Heart left ventricle (tissue), 16 donors: ENCODE measurements at places on chromosomes 16 and 17. TPM values are rescaled to one million over a fixed set of nuclear protein-coding genes. Genes with fewer than 3 reads are reported as not detected.

The NLRC3 gene
- 1.1 TPM for total RNA-seq

The USP31 gene
- total RNA-seq, result 24.0 TPM

The ITGB4 gene
- 10.0 TPM for total RNA-seq

The HP gene
- 314 TPM for total RNA-seq

The PROCA1 gene
- 0.83 TPM for total RNA-seq

The AANAT gene
- total RNA-seq, result not detected

The KRTAP9-8 gene
- not detected for total RNA-seq

The ABCA6 gene
- 6.3 TPM for total RNA-seq

The CBX8 gene
- 3.1 TPM for total RNA-seq

The SDR42E2 gene
- not detected for total RNA-seq

The FTSJ3 gene
- total RNA-seq, result 22.2 TPM

The RPA1 gene
- total RNA-seq, result 78.7 TPM

The KRT16 gene
- total RNA-seq, result not detected

The C17orf50 gene
- not detected for total RNA-seq

The STH gene
- not detected for total RNA-seq

The MRC2 gene
- total RNA-seq, result 20.5 TPM

- no peaks in the 10 kb centered on the region for H3K36me3 ChIP-seq
- peak; percentile 52 for DNase-seq
- H3K27me3 ChIP-seq, result no peaks in the 10 kb centered on the region
- H3K4me3 ChIP-seq, result no peak overlapping the region
- peaks cover 15% of the 10 kb centered on the region for H3K4me1 ChIP-seq
Observed at GRCh38 chr17:81069135-81069645, 34.2 kb downstream of the BAIAP2 start.

DNA sequence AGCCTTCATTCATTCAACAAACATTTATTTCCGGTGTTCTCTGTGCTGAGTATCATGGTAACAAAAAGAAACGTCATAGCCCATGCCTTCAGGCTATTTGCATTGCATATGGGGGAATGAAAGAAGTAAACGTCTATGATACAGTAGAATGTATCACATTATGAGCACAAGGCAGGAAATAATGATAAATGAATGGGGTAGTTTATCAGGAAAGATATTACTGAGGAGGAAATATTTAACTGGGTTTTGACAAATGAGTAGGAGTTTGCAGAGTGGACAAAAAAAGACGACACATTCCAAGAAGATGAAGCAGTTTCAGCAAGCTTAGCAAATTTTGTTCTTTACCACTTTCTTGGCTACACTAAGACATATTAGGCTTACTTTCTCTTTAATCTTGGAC, 1.3 kb upstream of the KRTAP4-7 start:
- no peak for DNase-seq
- H3K36me3 ChIP-seq, result no peaks in the 10 kb centered on the region
- no peak overlapping the region for H3K4me3 ChIP-seq

GRCh38 chr17:28711723-28712031, at the start of gene PROCA1:
TSS of gene PROCA1 (minus strand) at chr17:28711888. CDS start at chr17:28711660, 228 bp downstream.
- peaks cover 11% of the 10 kb centered on the region for H3K36me3 ChIP-seq
- peak within 1 kb of the TSS; percentile 68 for H3K4me3 ChIP-seq
- DNase-seq, result no peak
- H3K27ac ChIP-seq, result peak within 1 kb of the TSS; percentile 97
- peaks cover 13% of the 10 kb centered on the region for H3K4me1 ChIP-seq

- H3K27me3 ChIP-seq, result no peaks in the 10 kb centered on the region
- H3K27ac ChIP-seq, result peak overlapping the region; percentile 0
- no peak for DNase-seq
- H3K4me1 ChIP-seq, result peaks cover 10% of the 10 kb centered on the region
Observed at GRCh38 chr16:69613378-69614154, 47.8 kb downstream of the NFAT5 start.

DNA sequence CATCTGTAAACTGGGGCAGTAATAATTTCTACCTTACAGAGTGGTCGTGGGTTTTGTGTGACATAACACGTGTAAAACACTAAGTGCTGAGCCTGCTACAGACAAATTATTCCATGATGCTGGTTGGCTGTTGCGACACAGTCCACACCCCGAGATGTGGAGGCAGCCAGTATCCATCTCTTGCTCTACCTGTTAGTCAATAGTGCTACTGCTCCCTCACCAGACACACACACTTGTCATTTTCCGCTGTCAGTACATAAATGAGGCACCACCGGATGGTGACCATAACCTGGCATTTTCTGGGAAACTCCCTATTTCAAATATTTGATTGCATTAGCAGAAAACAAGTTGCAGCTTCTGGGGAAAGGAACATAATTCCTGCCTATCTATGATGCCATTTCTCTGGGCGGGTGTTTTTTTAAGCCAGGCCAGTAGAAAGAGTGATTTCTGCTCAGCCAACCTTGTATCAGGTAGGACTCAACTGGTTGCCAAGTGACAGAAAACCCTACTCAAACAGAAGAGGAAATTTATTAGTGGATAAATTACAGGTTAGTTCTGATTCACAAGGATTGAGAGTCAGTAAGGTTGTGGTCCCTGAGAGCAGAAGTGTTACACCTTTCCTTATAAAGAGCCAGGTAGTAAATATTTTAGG, 24.1 kb downstream of the DNAJA2 start:
- no peak overlapping the region for H3K4me3 ChIP-seq
- no peak for DNase-seq
- H3K27me3 ChIP-seq, result no peaks in the 10 kb centered on the region
- peaks cover 4% of the 10 kb centered on the region for H3K36me3 ChIP-seq
- no peak overlapping the region for H3K27ac ChIP-seq

DNA sequence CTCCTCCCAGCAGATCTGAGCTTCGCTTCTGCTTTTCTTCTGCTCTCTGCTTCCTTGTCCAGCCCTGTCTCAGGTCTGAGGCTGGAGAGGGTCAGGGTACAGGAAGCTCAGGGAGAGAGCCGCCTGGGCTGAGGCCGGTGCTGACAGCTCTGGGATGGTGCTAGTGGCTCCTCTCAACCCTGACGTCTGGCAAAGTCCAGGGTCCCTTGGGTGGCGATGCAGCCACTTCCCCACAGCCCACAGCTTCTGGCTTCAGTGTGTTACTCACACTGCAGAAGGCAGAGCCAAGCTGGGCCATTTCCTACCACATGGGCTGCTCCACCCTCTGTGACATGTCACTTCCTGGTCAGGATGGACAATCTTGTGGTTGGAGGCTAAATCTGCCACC, at the start of gene CD300C:
Gene CD300C, minus strand, starts transcription at position 273 of the 388 bp plus-strand sequence. CDS start 333 bp downstream, outside the sequence.
- H3K27me3 ChIP-seq, result peaks cover 20% of the 10 kb centered on the region
- peak; percentile 41 for DNase-seq
- H3K36me3 ChIP-seq, result no peaks in the 10 kb centered on the region
- H3K4me3 ChIP-seq, result no peak within 1 kb of the TSS

DNA sequence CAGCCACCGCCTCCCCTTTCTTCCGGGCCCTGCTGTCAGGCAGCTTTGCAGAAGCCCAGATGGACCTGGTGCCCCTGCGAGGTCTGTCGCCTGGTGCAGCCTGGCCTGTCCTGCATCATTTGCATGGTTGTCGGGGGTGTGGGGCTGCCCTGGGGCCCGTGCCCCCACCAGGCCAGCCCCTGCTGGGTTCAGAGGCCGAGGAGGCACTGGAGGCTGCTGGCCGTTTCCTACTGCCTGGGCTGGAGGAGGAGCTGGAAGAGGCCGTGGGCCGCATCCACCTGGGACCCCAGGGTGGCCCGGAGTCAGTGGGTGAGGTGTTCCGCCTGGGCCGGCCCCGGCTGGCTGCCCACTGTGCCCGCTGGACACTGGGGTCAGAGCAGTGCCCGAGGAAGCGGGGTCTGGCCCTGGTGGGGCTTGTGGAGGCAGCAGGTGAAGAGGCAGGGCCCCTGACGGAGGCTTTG, 5.5 kb upstream of the TGFB1I1 start:
- H3K27ac ChIP-seq, result peak overlapping the region; percentile 64
- peaks cover 4% of the 10 kb centered on the region for H3K4me1 ChIP-seq
- no peak overlapping the region for H3K4me3 ChIP-seq
- peaks cover 47% of the 10 kb centered on the region for H3K36me3 ChIP-seq
- no peaks in the 10 kb centered on the region for H3K27me3 ChIP-seq

DNA sequence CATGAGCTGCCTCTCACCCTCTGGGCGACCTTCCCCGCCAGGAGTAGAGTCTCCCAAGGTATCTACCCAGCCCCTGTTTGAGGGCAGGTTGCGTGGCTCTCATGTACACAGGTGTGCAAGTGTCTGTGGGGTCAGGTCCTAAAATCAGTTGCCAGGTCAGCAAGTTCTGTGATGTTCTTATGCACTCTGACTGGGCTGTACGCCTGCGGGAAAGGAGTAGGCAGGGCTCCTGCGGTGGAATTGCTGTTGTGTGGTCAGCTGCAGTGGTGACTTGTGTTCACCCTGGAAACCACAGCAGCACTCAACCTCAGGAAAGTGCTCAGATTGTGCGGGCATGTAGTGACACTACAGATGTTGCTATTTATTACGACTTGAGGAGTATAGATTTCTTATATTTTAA, 19.4 kb downstream of the NARF start:
- no peak overlapping the region for H3K27ac ChIP-seq
- no peaks in the 10 kb centered on the region for H3K4me1 ChIP-seq
- no peaks in the 10 kb centered on the region for H3K27me3 ChIP-seq
- H3K36me3 ChIP-seq, result peaks cover 100% of the 10 kb centered on the region

GRCh38 chr16:31002250-31002700, 8.2 kb downstream of the STX1B start:
- peak; percentile 14 for DNase-seq
- no peak overlapping the region for H3K27ac ChIP-seq
- H3K4me1 ChIP-seq, result no peaks in the 10 kb centered on the region
- H3K27me3 ChIP-seq, result no peaks in the 10 kb centered on the region

- H3K27ac ChIP-seq, result no peak overlapping the region
- H3K36me3 ChIP-seq, result peaks cover 33% of the 10 kb centered on the region
- DNase-seq, result no peak
- no peaks in the 10 kb centered on the region for H3K4me1 ChIP-seq
Observed at GRCh38 chr16:84562174-84562815, 55.6 kb downstream of the COTL1 start.

DNA sequence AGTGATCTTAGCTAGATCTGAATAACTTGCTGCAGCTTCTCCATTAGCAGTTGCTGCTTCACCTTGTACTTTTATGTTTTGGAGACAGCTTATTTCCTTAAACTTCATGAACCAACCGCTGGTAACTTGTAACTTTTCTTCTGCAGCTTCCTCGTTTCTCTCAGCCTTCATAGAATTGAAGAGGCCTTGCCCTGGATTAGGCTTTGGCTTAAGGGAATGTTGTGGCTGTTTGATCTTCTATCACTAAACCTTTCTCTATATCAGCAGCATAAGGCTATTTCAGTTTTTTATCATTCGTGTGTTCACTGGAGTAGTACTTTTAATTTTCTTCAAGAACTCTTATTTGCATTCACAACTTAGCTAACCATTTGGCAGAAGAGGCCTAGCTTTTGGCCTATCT, 21.5 kb upstream of the TMEM92 start:
- DNase-seq, result no peak
- peaks cover 6% of the 10 kb centered on the region for H3K4me1 ChIP-seq
- no peaks in the 10 kb centered on the region for H3K36me3 ChIP-seq
- no peaks in the 10 kb centered on the region for H3K27me3 ChIP-seq
- no peak overlapping the region for H3K4me3 ChIP-seq

DNA sequence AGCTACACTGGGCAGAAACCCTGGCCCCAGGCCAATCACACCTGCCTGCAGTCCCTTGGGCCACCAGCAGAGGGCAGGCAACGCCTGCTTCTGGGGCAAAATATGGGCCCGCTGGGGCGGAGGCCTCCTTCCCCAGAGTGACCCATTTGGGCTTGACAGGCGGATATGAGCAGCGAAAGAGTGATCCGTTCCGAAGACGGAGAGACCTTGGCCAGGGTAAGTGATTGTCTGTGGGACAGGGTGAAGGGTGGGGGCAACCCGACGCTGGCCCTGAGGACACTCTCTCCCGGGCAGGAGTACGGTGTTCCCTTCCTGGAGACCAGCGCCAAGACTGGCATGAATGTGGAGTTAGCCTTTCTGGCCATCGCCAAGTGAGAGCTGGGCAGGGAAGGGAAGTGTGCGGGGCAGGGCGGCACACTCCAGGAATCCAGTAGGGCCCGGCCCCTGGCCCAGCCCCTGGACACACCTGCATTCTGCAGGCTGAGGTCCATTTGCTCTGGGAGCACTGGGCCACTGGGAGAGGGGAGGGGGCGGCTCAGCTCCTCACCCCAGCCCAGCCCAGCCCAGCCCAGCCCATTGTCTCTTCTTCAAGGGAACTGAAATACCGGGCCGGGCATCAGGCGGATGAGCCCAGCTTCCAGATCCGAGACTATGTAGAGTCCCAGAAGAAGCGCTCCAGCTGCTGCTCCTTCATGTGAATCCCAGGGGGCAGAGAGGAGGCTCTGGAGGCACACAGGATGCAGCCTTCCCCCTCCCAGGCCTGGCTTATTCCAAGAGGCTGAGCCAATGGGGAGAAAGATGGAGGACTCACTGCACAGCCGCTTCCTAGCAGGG, 3.5 kb upstream of the NHERF1 start:
- peak; percentile 85 for DNase-seq
- peak overlapping the region; percentile 38 for H3K27ac ChIP-seq
- peak overlapping the region; percentile 49 for H3K4me3 ChIP-seq
- no peaks in the 10 kb centered on the region for H3K27me3 ChIP-seq
- H3K36me3 ChIP-seq, result no peaks in the 10 kb centered on the region

DNA sequence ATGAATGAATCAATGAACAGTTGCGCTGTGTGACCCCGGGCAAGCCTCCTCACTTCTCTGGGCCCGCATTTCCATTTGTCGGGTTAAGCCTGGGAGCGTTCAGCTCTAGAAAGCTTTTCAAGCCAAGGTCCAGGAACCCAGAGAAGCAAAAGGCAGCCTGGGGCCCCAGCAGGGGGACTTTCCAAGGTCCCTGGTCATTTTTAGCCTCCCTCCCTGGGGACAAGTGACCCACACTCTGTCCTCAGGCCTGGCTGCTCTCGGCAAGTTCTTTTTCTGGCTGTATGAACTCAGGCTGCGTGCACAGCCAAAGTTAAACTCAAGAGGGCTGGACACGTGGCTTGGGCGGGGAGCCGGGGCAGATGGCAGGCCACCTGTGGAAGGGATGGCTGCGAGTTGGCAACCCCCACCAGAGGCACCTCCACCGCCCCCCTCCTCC, 41.4 kb upstream of the CIBAR2 start:
- no peaks in the 10 kb centered on the region for H3K27me3 ChIP-seq
- no peaks in the 10 kb centered on the region for H3K36me3 ChIP-seq
- H3K4me3 ChIP-seq, result no peak overlapping the region
- peak; percentile 86 for DNase-seq

- H3K36me3 ChIP-seq, result peaks cover 76% of the 10 kb centered on the region
- no peak for DNase-seq
- H3K27ac ChIP-seq, result no peak overlapping the region
- no peaks in the 10 kb centered on the region for H3K27me3 ChIP-seq
- H3K4me1 ChIP-seq, result peaks cover 15% of the 10 kb centered on the region
Observed at GRCh38 chr17:48055531-48056245, 7.5 kb downstream of the NFE2L1 start.

GRCh38 chr17:19533036-19533717, 477 bp upstream of the SLC47A1 start:
- H3K36me3 ChIP-seq, result no peaks in the 10 kb centered on the region
- no peaks in the 10 kb centered on the region for H3K27me3 ChIP-seq
- peak overlapping the region; percentile 58 for H3K4me3 ChIP-seq
- H3K27ac ChIP-seq, result no peak overlapping the region
